Left hindlimb (tissue), 1 donor: ENCODE measurements at places on chromosomes 3 and 15.
A peak's percentile ranks its signal among the peaks of the same experiment; 100 is the strongest.

GRCh38 chr15:71344316-71344715, 229.0 kb downstream of the THSD4 start:
- DNase-seq = no peak

- no peak for DNase-seq
Measured at GRCh38 chr3:9108876-9109567, 140.4 kb downstream of the SRGAP3 start.

DNA sequence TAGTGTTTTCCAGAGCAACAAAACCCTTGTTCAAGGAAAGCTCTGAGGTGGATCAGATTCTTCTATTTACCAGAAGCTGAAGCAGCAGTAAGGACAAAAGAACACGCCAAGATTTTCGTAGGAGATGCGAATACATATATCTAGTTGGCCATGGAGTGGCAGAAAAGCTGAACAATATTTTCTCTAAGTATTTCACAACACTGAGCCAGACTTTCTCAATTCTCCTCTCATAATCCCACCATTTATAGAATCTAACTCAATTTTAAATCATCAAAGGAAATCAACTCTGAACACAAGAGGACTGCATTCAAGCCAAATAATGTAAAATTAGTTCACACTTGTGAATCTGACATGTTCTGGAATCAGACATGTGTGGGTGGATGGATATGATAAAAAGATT, 775.0 kb downstream of the ROBO1 start:
- DNase-seq = no peak

GRCh38 chr15:56608993-56609392, 124.3 kb downstream of the ZNF280D start:
- DNase-seq = no peak

- DNase-seq = no peak
Measured at GRCh38 chr3:115388166-115388565, 235.1 kb upstream of the GAP43 start.

DNA sequence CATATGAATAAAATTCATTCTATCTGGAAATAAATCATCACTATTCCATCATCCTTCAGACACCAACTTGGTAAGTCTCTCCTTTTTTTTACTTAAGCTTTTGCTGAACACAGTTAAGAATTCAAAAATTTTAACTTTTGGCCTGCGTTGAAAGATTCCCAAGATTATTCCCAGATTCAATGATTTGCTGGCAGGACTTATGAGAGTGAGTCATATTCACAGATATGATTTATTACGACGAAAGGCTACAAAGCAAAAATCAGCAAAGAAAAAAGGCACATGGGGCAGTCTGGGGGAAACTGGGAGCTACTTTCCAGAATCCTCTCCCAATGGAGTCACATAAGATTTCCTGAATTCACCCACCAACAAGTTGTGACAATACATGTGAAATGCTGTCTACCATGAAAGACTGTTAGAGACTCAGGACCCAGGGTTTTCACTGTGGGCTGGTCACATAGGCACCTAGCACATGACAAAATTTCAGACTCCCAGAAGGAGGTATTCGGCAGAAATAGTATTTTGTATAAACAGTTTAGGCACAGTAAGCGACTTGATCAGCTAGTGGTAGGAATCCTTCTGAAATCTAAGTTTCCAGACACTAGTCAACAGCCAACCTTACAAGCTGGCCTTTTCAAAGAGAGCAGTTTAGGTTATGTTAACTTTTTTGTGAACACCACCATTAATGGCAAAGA, 82.1 kb downstream of the DLG1 start:
- no peak for DNase-seq

GRCh38 chr15:24761704-24762302, 86.2 kb downstream of the NPAP1 start:
- DNase-seq = no peak

- DNase-seq = no peak
Measured at GRCh38 chr3:21979706-21980105, 228.7 kb upstream of the ZNF385D start.

- no peak for DNase-seq
Measured at GRCh38 chr3:55226696-55227095, 260.4 kb downstream of the WNT5A start.

- no peak for DNase-seq
Measured at GRCh38 chr3:141375381-141376301, 7.3 kb downstream of the ZBTB38 start.

GRCh38 chr3:37700466-37701248, 161.0 kb upstream of the CTDSPL start:
- no peak for DNase-seq

DNA sequence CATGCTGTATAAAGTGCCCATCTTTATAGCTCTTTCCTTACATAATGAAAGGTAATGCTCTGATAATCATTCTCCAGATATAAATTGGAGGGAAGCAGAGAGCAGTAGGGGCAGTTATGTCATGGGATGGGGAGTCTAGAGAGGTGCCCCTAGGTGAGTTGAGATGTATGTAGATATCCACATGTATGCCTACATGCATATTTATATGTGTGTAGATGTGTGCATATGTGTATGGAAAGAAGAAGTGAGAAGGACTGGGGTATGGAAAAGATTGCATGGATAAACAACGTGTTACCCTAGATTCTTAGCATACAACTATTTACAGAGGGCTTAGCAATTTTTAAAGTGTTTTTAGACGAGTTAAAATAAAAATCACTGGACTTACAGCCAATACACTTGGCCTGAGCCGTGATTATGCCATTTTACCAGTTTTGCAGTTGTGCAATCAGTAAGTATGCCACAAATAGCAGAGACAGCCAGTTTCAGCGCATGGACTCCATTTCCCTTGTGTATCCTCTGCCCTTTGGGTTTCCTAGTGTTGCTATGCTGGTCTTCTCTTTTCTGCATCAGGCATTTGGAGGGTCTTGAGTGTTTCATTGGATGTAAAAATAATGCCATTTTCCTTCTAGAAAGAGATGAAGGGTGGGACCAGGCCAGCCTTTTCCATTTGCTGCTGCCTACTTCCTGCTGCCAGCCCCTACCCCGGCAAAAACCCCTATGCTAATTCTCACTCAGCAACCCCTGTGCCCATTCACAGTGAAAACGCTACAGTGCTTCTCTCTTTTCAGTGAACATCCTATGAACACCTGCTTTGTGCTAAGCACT, 199.4 kb upstream of the NR2E3 start:
- no peak for DNase-seq

DNA sequence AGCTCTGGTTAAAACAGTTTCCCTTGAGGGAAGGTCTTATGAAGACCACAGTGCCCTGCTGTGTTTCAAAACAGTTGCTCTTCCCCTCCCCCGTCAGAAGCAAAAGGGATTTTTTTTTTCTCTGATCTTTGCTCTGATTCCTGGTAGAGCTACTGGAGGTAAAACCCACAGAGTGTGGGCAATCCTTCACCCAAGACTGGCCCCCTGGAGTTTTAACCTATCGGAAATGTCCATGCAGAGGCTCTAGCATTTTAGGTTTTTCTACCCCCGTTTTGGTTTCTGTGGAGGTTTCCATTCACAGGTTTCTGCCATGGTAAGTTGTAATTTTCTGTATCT, 27.7 kb downstream of the GRM2 start:
- DNase-seq = no peak

GRCh38 chr3:10497439-10497838, 7.9 kb downstream of the ATP2B2 start:
- no peak for DNase-seq

DNA sequence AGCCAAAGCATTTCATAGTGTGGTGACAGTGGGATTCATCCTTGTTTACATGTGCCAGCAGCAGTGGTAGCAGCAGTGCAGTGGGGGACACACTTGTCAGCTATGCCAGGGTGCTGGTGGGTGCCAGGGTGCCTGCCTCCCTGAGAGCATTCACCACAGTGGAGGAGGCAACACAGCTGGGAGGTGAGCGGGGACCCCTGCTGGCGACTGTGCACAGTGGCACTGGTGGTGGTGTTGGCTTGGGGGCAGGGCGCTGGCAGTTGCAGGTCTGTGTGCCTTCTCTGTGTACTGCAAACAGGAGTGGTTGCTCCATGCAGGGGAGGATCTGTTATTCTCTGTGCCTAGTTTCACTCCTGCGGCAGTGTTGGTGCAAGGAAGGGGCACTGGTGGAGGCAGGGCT, 41.2 kb downstream of the CEP63 start:
- no peak for DNase-seq

DNA sequence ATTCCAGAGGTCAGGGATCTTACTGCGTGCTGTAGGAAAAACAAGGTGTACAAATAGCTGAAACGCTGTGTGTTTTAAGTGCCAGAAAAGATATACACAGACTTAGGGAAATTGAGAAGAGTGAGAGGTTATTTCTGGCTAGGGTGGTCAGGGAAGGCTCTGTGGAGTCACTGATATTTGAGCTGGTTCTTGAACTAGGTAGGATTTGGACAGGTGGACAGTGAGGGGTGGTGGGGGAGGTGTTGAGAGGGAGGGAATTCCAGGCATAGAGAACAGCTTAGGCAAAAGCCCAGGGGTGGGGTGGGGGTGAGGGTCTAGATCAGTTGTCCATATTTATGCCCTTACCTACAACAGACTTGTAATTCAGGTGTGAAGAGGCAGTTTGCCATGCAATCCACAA, 7.0 kb downstream of the SEMA6D start:
- no peak for DNase-seq

GRCh38 chr3:32592011-32592410, 21.4 kb upstream of the DYNC1LI1 start:
- no peak for DNase-seq

- DNase-seq = no peak
Measured at GRCh38 chr3:29554566-29554965, 273.7 kb downstream of the RBMS3 start.

GRCh38 chr15:100947760-100948429, 28.7 kb downstream of the LRRK1 start:
- no peak for DNase-seq

DNA sequence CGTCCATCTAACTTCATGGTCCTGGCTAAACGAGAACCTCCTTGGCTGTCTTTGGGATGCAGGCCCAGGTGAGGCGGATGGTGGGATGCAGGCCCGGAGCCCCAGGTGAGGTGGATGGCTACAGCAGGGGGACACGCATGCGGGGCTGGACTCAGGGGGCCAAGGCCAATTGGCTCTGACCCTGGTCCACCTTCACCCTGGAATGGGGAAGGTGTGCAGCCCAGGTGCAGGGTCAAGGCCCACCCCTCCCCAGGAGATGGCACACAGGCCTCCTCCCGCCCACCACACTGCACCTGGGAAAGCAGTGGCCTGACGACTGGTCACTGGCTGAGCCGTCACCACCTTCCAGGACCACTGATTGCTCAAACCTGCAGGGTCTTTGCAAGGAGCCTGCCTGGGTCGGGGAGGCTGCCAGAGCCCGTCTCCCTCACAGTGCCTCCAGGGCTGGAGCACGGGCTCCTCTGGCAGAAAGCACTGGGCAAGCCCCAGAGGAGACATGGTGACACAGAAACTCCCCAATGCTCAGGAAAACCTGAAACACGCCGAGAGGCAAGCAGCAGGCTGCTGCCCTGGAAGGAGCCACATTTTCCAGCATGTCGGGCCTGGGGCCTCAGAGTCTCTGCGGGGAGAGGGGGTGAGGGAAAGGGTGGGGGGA, 159.6 kb downstream of the LRRK1 start:
- peak; percentile 20 for DNase-seq

DNA sequence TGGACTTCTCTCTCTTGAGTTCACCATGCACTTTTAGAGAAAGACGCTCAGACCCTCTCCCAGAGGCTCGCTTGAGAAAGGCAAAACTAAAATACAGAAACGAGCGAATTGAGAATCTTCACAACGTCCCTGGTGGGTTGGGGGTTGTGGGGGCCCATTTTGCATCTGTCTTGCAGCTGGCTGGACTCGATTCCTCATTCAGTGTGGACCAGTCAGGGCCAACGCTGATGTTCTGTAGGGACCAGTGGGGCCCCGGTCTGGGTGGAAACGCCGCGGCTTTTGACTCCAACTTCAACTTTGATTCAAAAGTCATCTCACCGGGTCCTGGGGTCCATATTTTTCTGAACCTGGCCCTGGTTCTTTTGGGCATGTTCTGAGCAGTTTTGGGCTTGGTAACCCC, 68.1 kb downstream of the SLC6A6 start:
- DNase-seq = no peak

- DNase-seq = no peak
Measured at GRCh38 chr15:53320816-53321215, 438.6 kb downstream of the WDR72 start.

GRCh38 chr15:40105517-40106202, 3.0 kb downstream of the BMF start:
- DNase-seq = no peak
